ENCODE measurements at places on chromosomes 1 and 21.

DNA sequence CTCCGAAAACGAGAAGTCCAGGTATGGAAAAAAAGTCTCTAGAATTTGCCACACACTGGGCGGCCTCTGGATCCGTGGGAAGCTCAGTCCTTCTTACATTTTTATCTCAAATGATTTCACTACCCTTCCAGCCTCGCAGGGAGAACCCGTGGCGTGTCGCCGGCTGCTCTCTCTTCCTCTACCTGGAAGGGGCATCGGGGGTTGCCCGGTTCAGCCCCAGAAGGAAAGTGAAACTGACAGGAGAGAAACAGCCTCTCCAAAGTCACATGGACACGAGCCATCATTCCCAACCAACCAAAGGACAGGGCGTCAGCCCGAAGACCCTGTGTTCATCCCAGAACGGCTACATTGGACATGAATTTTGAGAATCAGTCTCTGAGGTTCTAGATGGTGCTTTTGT is 182.5 kb downstream of the ADSS2 start:
- no peak for DNase-seq

- no peak for DNase-seq
These were observed 4.2 kb downstream of the POMGNT1 start for GRCh38 chr1:46193984-46194570.

GRCh38 chr1:26771643-26772321 is 16.0 kb upstream of the PIGV start:
- DNase-seq: no peak

DNA sequence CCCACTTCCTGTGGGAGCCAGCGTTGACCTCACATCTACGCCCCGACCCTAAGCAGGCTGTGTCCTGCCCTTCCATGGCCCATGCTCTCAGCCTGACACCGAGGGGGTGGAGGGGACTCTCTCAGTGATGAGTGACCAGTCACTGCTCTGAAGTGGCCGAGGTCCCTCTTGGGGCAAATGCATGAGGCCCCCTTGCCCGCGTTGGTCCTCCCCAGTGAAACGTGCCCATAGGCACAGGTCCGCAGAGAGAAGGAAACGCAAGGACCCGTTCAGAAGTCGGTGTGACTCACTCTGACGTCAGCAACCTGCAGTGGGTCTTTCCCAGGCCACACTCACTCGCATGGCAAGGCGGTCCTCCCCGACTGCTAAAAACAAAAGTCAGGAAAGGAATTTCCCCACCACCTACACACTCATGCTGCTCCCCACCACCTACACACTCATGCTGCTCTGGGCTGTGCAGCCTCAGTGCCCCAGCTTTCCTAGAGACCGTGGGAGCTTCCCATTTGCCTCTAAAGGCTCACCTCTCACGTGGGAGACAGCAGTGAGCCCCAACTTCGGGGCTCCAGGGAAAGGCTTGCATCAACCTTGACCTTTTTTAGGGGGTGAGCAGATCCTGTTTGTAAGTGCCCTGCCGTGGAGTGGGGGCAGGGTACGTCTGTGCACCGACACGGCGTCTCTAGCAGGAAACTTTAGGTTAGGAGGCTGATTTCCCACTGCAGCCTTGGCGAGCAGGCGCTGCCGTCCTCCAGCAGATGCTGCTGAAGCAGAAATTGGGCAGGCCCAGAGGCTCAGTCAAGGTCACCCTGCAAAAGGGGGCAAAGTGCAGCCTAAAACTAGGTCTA is 11.4 kb downstream of the UBASH3A start:
- DNase-seq: no peak

DNA sequence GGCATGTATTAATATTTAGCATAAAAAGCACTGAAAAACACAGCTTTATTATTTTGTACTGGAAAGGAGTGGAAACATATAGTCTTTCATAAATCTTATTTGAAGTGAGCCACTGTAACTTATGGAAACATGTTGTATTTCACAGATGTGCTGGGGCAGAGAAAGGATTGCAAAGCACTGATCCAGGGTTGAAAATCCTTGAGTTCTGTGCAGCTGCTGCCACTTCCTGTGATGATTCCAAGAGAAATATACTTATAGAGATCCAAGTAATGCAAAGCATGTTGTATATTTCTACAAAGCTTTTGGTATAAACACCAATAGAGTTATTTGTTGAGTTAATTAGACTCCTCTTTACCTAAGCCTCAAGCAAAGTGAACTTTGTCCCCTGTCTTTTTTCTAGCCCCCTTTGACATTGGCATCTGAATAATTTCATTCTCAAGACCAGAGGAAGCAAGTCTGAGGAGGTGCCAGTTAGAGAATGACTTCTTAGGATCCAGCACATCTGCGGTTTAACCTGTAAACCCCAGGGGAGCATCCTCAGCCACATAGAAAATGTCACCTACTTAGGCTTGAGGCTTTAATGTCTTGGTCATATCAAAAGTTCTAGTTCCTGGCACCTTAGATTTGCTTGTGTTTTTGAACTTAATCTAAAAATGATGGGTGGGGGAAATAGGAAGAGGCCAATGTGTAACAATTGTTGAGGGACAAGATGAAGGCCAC is 173.3 kb downstream of the FASLG start:
- DNase-seq: no peak

- DNase-seq: no peak
These were observed 296.2 kb downstream of the NEGR1 start for GRCh38 chr1:71986160-71986559.

DNA sequence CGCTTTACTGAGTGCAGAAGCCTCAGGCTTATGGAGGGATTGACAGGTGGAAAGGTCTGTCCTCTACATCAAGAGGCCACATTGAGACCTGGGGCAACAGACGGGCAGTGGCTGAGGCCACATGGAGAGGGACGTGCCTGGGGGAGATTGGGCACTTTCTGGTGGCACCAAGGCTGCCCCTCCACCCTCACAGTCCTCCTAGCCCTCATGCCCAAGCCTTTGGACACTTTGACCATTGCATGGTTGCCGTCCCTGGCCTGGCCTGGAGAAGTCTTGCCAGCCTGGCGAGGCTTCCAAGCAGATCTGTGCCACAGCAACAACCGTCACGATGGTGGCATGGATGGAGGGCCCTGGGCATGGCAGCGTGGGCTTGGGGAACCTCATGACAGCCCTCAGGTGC is 192.1 kb upstream of the VAMP3 start:
- no peak for DNase-seq

DNA sequence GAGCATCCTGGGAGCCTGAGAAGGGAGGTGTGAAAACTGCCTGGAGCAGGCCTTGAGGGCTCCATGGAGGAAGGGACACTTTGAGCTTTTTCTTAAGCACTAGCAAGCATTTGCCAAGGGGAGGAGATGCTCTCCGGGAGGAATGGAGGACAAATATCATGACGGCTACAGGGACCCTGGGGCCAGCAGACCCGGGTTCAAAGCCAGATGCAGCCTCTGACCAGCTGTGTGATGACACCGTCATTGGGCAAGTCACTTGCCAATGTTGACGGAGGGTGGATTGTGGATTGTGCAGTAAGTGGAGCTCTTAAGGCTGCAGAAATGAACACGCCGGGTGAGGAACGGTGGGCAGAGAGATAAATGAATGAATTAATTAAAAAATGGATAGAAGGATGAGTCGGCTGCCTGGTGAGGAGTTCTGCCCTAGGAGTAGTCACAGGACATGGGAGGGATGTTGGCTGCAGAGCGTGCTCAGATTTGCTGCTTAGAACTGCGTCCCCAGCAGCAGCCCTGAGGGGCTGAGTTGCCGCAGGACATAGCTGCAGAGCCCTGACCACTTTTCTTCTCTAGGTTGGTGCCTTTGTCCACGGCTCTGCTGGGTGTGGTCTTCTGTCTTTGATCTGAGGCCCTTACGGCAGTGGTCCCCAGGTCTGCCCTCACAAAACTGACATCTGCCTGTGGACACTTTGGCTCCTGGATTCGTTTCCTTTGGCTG is 507.6 kb downstream of the NPHP4 start:
- DNase-seq: no peak

- no peak for DNase-seq
These were observed 13.4 kb downstream of the TMEM9 start for GRCh38 chr1:201140941-201141260.

DNA sequence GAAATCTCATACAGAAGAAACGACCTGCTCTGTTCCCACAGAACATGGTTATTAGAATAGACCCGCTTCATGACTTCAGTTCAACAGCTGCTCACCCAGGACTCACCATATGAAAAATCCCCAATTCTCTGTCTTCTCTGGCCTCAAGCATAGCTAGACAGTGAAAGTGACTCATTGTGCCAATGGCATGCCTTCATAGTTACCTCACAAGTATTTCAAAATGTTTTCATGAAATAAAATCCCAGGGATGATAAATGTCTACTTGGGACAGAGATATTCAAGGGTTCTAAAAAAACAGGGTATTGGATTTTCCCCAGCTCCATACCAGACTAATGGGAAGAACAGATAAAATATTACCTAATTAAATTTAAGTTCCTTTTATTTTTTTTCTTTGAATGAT is 82.3 kb downstream of the NOTCH2 start:
- no peak for DNase-seq

DNA sequence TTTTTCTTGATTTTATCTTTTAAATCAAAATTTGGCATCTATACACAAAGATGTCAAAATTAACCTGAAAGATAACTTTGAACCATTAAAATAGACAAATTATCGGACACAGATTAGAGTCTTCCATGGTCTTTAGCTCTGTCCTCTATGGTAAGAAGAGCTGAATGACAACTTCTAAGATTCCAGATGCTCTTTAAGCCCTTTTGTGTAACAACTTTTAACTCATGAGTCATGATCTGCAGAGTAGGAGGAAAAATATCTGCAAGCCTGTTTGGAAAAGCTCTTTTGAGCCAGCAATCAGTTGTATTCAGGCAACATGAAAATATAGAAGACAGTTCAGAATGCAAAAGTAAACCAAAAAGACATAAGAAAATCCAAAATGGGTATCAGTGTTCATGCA is 37.8 kb downstream of the TTC13 start:
- DNase-seq: no peak

- no peak for DNase-seq
These were observed 288.7 kb upstream of the USP25 start for GRCh38 chr21:15441060-15441493.

GRCh38 chr21:29184037-29184436 is 53.6 kb downstream of the MAP3K7CL start:
- DNase-seq: no peak

GRCh38 chr1:149936992-149937705 is 470 bp upstream of the MTMR11 start:
- DNase-seq: no peak

DNA sequence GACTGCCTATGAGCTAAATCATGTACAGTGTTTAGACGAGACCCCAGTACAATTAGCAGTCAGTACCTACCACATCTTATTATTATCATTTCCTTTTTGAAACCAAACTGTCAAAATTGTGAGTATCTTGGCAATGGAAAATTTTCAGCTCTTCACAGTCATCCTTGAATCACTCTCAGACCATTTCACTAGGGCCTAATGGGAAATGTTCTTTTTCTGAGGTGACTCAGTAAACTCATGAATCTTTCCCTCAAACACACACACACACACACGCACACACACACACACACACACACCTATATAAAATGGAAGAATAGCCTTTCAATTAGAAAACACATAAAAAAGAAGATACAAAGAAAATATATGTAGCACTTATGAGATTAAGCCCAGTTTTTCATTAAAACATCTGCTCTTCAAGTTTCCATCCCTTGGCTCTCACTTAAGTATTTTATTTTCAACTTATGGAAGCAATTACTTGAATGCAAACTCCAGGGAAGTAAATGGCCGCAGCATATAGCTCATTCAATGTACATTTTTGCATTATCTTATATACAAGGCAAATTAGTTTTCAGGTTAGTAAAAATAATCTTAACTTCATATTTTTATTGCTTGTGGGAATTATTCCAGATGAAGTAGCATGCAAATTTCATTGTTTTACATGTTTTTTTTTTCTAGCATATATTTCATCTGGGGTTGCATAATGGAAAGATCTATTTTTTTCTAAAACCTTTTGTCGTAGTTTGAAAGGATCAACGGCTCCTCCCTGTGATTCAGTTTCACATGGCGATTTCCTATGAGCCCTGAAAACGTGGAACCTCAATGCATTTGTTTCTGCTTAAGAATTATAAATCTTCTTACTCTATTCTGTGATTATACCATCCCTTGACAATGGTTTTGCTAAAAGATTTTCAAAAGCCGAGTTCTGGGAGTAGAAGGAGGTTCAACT is 46.3 kb upstream of the TMPRSS15 start:
- DNase-seq: no peak

GRCh38 chr21:34649400-34649799 is 19.4 kb upstream of the CLIC6 start:
- DNase-seq: no peak

DNA sequence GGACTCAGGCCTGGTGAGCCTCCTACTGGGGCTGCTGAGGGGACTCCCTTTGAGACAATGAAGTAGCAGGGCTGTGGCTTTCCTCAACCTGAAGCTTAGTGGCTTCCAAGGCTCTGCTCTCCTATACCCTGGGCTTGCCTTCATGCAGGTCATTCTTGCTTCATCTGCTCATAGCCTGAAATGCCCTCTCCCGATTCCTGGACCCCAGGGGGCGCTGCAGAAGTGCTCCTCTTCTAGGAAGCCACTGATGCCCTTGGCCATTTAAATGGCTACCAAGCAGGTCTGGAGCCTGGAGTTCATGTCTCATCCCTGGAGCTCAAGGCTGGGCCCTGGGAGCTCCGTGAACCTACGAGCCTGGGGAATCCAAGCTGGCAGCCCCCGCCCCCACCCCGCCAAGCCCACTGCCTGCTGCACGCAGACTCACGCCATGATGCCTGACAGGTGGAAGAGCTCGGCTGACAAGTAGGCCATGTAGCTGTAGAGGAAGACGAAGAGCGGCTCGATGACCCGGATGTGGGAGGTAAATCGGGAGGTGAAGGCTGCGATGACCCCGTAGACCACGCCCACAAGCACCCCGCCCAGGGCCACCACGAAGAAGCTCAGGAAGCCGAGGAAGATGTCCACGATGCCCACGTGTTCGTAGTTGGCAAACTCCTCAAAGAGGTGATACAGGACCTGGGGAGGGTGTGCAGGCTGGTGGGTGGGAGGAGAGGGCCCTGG is 45.7 kb downstream of the SLC9A1 start:
- DNase-seq: no peak

DNA sequence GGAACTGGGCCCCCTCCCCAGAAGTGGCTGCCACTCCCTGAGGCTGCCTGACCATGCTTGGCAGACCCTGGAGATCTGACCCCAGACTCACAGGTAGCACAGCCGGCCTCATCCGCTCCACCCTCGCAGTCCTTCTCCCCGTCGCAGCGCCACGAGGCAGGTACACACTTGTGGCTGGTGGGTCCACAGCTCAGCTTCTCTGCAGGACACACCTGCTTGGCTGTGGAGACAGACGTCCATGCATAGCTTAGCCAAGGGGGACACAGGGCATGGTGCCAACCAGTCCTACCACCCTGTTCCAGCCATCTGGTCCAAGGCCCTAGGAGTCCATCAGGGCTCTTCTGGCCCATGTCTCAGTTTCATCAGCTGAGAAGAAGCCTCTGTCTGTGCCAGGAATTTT is 42.2 kb upstream of the MAGOH start:
- no peak for DNase-seq

- no peak for DNase-seq
These were observed 33.6 kb upstream of the RAB4A start for GRCh38 chr1:229237320-229237719.

Data from NCI-H524 treated with DMSO at 0.1 percent for 48 hours (cell line).